ENCODE measurements at places on chromosomes 7 and 10. TPM values are rescaled to one million over a fixed set of nuclear protein-coding genes. Genes with fewer than 3 reads are reported as not detected.

GRCh38 chr7:116854132-116854531, 8.3 kb upstream of the CAPZA2 start:
- DNase-seq = no peak

- peak; percentile 92 for DNase-seq
Observed at GRCh38 chr7:75776295-75776971, 4.4 kb upstream of the CCL26 start.

DNA sequence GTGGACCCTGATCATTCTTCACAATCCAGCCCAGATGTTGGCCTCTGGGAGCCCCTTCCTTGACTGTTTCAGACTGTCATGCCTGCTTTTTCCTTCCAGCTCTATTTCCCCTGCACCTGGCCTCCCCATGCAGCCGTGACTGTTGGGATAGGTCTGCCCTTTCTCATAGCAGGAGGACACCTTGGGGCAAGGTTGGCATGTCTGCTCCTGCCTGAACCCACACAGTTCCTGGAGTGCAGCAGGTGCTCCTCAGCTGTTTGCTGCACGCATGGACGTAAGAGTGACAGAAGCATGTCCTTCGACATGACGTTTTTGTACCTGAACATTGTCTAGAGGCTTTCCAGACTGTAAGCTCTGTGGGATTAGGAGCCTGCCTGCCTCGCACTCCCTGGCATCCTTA, 24.0 kb downstream of the POR start:
- DNase-seq = no peak

GRCh38 chr7:140659856-140660255, 12.9 kb upstream of the ADCK2 start:
- DNase-seq = peak; percentile 59

DNA sequence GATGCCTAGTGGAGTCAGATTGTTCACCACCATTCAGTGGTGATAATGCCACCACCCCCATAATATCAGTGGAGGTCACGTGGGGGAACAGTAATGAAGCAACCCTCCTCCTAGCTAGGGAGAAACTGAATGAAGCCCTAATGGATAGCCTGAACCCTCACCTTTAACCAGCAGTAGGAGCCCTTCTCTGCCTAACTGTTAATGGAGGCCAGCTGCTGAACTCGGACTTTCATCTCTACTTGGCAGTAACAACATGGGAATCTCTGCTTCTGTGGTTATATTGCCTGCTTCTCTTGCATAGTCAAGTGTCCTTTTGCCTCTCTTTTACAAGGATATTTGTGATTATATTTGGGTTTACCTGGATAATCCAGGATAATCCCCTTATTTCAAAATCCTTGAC, 1097.9 kb downstream of the REEP3 start:
- DNase-seq = no peak

Gene NSMCE4A
- 25.6 TPM for polyA plus RNA-seq

GRCh38 chr7:77825131-77825530, 26.6 kb downstream of the PHTF2 start:
- no peak for DNase-seq

GRCh38 chr7:101363734-101364374, 1.2 kb downstream of the COL26A1 start:
- peak; percentile 78 for DNase-seq

Gene CTAGE6
- polyA plus RNA-seq = not detected

GRCh38 chr7:4720225-4720624, 38.1 kb downstream of the FOXK1 start:
- DNase-seq = no peak

Gene FGL2
- 1.6 TPM for polyA plus RNA-seq
